ENCODE measurements at places on chromosomes 6 and 20.

DNA sequence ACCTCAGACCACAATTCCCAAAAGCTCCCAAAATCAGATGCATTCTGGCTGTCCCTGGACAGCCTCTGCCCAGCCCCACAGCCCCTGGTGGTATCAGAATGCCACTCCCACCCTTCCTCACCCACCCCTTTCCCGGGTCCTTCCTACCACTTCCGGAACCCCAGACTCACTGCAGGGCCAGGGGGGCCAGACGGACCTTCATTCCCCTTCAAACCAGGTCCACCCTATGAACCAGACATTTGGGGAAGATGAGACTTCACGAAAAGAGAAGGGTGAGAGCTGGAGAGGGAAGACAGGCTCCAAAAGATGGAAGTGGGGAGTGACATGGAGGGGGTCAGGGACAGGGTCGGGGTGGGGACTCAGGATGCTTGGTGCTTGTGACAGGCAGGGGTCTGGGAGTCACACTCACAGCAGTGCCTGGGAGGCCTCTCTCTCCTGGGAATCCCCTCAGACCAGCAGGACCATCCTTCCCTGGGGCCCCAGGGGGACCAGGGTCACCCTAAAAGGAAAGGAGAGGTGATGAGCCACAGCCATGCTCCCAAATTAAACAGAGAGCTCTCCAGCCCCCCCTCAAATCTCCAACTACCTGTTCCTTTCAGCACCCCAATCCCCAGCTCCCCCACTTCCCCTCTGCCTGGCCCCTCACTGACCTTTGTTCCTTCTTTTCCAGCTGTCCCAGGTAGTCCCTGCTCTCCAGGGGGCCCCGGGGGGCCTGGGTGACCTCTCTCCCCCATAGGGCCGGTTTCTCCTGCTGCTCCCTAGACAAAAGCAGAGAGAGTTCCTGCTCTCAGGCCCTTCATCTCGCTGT is 20.2 kb downstream of the COL11A2 start:
- no peak for DNase-seq

DNA sequence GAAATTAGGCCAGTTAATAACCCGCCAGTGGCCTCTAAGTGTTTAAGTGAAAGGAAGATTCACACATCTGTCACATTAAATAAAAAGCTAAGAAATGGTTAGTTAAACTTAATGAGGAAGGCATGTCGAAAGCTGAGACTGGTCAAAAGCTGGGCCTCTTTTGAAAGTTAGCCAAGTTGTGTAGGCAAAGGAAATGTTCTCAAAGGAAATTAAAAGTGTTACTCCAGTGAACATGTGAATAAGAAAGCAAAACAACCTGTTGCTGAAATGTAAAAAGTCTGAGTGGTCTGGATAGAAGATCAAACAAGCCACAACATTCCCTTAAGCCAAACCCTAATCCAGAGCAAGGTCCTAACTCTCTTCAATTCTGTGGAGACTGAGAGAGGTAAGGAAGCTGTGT is 10.9 kb upstream of the MTRF1L start:
- peak; percentile 28 for DNase-seq

DNA sequence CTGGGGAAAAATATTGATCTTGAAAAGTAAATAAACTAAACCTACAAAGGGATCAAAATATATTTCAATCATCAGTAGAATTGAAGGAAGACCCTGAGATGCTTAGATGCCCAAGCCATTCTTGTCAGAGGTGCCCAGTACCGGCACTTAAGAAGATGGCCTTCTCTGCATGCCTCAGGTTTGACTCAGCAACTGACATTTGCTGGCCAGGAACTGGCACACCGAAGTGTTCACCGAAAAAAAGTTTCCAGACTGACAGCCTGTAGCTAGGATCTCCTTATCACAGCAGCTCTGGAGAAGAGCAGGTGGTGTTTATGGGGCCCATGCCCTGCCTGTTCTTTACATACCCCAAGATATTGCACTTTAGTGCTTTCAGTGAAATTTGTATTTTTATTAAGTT is 203.2 kb downstream of the MOXD1 start:
- peak; percentile 28 for DNase-seq

- no peak for DNase-seq
Observed at GRCh38 chr6:47221565-47221964, 88.1 kb downstream of the TNFRSF21 start.

DNA sequence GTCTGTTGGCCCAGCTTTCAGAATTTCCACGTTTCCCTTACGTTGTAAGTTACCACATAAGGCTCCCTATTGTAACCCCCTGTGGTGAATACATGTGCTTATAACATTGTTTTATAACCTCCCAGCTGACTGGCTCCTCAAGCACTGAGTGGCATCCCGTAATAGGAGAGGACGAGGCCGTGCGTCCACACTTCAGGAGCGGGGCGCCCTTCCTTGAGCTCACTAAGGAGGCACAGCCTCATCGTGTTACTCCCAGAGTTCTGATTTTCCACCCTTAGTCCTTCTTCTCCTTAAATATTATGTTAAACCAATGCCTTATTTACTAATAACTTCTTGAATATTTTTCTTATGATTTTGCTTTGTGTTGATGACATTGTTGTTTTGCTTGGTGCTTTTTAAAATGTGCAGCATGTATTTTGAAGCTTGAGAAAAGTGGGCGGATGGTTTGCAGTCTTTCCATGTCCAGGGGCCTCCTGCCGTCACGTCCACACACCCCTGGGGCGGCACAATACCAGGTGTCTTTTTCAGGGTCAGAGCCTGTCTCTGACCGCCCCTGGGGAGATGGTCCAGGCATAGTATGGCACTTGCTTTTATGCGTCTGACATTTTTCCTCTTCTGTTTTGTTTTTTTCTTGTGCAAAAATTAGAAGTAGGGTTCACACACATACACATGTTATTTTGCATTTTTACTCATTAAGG is 181.8 kb downstream of the DLL1 start:
- no peak for DNase-seq

DNA sequence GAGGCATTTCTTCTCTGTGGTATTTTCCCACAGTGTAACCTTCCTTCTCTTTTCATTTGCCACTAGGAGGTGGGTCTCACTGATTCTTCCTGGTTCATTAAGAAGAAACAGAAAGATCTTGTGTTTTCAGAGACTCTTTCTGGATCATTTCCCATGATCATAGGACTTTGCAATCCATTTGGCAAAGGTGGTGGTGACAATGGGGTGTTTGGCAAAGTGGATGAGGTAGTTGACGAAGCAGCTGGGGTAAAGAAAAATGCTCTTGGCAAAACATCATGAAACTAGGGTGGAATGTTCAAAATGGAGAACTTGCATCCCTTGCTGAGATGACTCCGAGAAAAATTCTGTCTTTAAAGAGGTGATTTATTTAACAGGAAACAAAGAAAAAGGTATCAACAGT is 50.6 kb downstream of the TRAF3IP2 start:
- no peak for DNase-seq

DNA sequence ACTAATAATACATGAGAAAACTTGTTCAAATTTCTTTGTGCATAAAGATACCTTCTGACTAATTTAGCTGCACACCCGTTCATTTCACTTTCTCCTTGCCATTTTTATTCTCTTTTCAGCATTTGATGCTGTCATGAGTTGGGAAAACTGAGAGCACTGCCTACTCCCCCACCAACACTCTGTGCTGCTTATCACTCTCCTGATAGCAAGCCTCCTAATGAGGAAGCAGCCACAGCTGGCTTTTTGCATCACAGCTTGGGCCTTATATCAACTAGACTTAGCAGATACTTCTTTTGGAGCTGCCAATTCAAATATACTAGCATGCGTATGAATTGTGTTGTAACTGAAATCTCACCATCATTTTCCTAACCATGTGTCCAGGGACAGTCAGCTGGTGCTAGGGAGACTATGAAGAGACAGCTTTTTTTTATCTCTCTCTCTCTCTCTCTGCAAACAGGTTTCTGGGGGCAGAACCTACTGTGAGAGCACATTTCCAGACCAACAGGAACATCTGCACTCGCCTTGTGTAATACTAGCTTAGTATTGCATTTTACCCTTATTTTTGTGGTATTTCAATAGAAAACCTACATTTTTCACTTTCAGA is 699.0 kb downstream of the KHDRBS2 start:
- no peak for DNase-seq

DNA sequence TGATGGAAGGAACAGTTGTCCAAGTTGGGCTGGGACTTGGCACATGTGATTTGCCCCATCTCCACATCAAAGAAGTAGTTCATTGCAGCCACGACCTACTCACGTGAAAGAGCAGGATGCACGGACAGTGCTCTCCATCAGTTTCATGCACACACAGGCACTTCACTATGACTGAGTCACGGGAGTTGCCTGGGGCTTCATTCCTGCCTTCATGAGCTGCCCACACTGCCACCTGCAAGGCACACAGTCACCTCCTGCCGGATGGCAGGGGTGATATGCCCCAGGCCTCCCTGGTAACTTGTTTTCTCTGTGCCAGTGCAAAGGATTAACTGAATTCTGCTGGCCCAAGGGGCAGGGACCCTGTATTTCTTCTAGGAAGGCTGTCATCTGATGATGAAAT is 22.8 kb downstream of the CST5 start:
- no peak for DNase-seq

DNA sequence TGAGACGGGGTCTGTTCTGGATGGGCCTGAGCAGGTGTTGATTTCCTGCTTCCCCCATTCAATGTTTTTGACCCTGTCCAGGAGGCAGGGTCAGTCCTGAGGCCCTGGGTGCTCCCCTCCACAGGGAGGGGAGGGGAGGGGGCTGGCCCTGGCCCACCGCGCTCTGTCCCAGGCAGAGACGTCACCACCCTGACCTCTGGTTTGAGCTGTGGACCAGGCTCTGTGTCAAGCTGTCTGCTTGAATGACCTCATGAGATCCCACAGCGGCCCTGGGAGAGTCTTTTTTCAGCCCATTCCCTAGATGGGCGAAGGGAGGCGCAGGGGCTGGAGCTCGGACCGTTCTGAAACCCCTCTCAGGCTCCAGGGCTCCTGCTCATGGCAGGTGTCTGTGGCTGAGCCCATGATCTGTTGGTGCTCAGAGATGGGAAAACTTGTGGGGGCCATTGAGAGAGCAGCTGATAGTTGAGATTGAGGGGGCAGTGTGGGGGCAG is 8.9 kb upstream of the LKAAEAR1 start:
- DNase-seq, result no peak

DNA sequence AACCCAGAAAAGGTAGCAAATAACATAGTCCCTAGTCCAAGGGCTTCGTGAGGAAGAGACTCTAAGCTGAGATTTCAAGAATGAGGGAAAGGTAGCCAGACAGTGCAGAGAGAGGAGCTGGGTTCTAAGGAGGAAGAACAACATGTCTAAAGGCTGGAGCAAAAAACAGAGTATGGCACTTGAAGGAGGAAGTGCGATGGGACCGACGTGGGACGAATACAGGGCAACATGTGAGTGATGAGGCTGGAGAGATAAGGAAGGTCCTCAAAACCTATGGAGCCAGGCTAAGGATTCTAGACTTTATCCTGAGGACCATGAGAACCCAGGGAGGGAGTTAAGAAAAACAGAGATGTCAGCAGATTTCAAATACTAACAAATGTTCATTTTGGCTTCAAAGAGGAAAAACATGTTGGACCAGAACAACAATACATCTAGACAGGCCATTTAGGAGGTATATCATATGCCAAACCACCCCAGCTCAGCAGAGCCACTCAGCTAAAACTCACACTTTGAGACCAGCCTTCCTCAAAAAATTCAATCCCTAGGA is 17.5 kb downstream of the ATXN1 start:
- no peak for DNase-seq

DNA sequence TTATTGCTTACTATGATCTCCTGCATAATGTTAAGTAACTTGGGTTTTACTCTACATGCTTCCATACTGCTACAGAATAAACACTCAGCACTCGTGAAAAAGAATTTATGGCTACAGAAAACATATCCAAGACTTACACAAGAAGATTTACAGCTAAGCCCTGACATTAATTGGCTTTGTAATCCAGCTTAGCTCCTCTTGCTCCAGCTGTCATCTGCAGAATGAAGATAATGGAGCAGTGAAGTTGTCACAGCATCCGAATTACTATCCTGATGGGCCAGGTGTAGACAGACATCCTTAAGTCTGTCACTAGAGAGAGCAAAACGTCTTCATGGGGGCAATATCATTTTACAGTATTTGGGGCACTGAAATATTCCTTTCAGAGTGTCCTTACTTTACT is 155.3 kb downstream of the PRKN start:
- DNase-seq, result no peak

DNA sequence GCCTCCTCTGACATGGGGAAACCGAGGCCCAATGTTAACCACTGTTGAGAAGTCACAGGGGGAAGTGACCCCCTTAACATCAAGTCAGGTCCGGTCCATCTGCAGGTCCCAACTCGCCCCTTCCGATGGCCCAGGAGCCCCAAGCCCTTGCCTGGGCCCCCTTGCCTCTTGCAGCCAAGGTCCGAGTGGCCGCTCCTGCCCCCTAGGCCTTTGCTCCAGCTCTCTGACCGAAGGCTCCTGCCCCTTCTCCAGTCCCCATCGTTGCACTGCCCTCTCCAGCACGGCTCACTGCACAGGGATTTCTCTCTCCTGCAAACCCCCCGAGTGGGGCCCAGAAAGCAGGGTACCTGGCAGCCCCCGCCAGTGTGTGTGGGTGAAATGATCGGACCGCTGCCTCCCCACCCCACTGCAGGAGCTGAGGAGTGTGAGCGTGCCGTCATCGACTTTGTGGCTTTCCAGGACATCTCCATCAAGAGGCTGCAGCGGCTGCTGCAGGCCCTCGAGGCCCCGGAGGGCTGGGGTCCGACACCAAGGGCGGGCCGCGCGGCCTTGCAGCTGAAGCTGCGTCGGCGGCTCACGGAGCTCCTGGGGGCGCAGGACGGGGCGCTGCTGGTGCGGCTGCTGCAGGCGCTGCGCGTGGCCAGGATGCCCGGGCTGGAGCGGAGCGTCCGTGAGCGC is 1.6 kb downstream of the TNFRSF6B start:
- DNase-seq, result no peak

DNA sequence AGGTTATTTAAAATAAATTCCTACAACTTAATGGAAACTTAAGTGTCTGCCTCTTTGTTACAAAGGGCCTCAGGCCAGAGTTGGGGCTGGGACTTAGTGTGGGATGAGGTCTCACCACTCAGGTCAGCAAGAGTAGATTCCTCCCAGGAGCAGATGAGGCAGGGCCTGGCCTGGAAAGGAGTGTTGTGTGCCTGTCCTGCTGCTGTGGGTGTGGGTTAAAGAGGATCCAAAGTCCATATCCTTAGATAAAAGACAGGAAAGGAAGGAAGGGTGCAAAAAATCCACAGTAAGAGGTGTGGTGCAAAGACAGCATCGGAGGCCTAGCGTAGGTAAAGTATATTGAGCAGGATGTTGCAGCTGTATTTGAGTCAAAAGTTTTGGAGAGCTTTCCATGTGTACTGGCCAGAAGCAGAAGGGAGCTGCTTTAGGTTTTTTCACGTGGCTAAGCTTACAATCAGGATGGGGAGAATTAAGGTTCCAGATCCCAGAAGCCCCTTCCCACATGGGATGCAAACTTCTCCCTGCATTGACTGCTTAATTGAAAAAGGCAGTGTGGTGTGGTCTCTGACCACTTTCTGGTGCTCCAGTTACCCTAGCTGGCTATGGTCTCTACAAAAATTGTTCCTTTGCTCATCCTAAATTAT is 12.8 kb upstream of the PLCG1 start:
- DNase-seq, result no peak

- DNase-seq, result no peak
Observed at GRCh38 chr20:50510706-50511542, 741 bp downstream of the PTPN1 start.
